ENCODE measurements at places on chromosomes 2 and 18. TPM values are rescaled to one million over a fixed set of nuclear protein-coding genes. Genes with fewer than 3 reads are reported as not detected.

- no peak for DNase-seq
Observed at GRCh38 chr18:78519394-78520062, 460.1 kb upstream of the SALL3 start.

DNA sequence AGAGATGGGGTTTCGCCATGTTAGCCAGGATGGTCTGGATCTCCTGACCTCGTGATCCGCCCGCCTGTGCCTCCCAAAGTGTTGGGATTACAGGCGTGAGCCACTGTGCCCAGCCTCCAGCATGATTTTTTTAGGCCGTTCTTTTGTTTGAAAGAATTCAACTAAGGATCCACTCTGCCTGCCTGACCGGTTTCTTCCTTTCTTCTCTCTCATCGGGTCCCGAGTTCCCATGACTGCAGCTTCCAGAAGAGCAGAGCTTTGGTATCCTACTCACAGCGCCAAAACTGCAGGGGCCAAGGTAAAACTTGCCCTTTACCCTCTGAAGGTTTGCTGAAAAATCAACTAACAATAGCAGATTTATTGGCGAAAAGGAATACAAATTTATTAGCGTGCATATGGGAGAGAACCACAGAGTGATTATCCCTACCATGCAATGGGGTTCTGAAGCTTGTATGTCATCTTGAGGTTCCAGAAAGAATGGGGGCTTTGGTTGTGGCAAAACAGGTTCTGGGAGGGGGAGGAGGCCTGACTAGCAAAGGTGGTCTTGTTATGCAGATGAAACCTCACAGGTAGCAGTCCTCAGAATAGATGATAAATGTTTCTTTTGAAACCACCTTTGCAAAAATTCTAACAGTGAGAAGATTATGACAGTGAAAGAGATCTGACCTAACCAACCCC, 87.0 kb upstream of the MSH6 start:
- DNase-seq: no peak

Gene CROCC2
- total RNA-seq: not detected

Gene CNDP1
- total RNA-seq: not detected

Gene DTNA
- 10.9 TPM for total RNA-seq

GRCh38 chr2:31945572-31945935, 65.3 kb downstream of the MEMO1 start:
- no peak for DNase-seq

Measured in Calu3 (cell line).